ENCODE measurements at places on chromosomes 11 and 22.
A peak's percentile ranks its signal among the peaks of the same experiment; 100 is the strongest.

DNA sequence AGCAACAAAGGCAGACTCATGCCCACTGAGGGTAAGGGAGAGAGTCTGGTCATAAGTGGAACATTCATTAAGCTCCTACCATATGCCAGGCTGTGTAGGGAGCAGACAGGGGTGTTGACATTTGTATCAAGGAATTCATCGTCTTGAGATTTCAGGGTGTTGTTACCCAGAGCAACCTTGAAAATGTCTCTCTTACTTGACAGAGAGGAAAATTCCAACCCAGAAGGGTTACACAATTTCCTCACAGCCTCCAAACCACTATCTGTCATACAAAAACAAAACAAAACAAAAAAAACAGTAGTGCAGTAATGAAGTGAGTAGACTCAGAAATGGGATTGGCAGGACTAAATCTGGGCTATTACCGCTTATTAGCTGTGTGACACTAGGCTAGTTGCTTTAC is 113.2 kb downstream of the MIAT start:
- peak; percentile 37 for DNase-seq

DNA sequence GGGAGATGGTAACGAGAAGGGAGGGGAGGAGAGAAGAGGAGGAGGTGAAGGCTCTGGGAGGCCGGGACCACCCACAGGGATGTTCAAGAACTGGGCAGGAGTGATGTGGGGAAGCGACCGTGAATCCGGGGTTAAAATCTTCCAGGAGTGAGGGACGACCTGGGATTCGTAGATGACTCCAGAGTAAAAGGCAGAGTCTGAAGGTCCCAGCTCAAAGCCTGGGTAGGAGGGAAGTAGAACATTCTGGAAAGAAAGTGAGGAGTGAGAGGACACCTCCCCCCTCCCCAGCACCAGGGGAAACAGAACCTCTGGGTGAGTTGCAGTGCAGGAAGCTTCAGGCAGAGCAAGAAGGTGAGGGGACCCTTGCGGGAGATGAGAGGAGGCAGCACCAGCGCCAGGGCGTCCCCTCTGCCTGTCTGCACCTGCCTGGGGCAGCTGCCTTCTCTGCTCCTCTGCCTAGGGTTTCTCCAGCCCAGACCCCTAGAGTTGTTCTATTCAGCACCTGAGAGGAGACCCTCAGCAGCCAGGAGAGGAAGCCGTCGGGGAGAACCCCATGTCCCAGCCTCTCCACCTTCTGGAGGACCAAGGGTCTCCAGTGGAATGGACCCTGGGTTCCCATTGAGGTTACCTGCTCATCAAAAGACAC is 49.7 kb downstream of the LINC01488 start:
- no peak for DNase-seq

GRCh38 chr11:86746514-86746913 is 53.8 kb upstream of the PRSS23 start:
- DNase-seq, result peak; percentile 57

DNA sequence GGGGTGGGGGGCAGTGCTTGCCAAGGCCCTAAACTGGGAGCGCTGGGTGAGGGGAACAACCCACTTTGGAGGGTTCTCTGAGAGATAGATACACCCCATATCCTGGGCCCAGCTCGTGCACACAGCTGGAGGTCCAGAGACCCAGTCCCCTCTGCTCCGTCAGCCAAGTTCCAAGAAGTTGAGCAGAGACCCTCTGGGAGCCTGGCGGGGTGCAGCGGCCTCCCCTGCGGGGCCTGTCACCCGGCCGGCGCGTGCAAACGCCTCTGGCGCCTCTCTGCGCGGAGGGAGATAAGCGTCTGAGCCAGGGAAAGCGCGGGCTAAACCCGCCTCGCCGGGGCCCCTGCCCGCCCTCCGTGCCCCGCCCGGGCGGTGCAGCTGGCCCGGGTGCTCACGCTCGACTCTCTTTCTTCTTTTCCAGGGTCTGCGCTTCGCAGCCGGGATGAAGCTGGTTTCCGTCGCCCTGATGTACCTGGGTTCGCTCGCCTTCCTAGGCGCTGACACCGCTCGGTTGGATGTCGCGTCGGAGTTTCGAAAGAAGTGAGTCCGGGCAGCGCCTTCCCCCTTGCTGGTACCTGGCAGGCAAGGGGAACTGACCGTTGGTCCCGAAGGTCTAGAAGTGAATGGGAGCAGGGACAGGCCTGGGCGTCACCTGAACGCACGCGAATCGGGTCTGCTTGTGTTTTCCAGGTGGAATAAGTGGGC is 540 bp downstream of the ADM start:
- DNase-seq, result peak; percentile 27

- no peak for DNase-seq
Measured at GRCh38 chr11:87970762-87971161, 204.5 kb downstream of the RAB38 start.

GRCh38 chr22:40189997-40190396 is 12.3 kb downstream of the TNRC6B start:
- DNase-seq, result no peak

- DNase-seq, result peak; percentile 59
Measured at GRCh38 chr11:133163463-133164419, 368.6 kb downstream of the OPCML start.

DNA sequence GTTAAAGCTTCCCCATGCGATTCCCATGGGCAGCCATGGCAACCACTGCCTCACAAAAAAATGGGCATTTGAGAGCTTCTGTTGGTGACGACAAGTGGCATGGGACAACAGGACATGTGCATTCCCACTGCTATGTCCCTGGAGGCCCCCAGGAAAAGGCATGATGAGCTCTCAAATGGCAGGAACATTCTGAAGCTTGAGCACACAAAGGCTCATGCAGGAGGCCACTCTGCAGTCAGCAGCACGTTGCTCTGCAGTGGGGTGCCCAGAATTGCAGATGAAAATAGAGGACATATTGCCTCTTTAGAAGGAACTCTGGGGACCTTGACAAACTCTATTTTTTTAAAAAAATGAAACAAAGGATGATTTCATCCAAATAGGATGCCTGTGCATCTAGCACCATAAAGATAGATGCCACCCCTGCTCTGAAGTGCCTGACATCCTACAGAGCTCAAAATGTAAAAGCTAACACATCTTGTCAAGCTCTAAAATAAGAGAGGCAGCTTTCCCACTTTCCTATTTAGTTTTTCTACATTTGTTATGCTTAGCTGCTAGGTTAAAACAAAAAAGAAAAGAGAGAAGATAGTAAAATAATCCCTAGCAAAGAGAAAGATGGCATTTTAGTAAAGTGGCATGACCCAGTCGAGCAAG is 277.6 kb upstream of the ZC3H12C start:
- DNase-seq, result no peak

DNA sequence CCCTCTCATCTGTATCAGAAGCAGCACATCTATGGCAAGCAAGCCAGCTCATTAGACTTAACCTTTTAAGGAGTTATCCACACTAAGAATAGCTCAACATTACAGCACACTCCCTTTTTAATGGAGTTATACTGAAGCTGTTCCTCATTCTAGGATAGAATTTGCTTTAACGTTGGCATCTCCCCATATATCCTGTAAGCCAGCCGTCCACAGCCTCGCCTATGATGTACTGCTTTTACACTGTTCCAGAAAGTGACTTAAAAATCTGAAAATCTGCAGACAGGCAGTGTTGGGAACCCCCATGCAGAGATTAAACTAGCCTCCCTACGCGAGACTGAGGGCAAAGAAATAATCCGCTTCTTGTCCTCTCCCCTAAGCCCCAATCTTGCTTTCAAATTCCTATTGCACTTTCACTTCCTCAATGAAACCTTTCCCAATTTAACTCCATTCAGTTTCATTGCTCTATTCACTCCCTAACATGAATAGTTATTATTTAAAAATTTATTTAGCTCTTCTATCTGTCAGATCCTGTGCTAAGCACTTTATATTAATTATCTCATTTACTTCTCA is 225.0 kb downstream of the BLID start:
- DNase-seq, result no peak

- peak; percentile 76 for DNase-seq
Measured at GRCh38 chr11:33687733-33688479, 12.7 kb downstream of the C11orf91 start.

DNA sequence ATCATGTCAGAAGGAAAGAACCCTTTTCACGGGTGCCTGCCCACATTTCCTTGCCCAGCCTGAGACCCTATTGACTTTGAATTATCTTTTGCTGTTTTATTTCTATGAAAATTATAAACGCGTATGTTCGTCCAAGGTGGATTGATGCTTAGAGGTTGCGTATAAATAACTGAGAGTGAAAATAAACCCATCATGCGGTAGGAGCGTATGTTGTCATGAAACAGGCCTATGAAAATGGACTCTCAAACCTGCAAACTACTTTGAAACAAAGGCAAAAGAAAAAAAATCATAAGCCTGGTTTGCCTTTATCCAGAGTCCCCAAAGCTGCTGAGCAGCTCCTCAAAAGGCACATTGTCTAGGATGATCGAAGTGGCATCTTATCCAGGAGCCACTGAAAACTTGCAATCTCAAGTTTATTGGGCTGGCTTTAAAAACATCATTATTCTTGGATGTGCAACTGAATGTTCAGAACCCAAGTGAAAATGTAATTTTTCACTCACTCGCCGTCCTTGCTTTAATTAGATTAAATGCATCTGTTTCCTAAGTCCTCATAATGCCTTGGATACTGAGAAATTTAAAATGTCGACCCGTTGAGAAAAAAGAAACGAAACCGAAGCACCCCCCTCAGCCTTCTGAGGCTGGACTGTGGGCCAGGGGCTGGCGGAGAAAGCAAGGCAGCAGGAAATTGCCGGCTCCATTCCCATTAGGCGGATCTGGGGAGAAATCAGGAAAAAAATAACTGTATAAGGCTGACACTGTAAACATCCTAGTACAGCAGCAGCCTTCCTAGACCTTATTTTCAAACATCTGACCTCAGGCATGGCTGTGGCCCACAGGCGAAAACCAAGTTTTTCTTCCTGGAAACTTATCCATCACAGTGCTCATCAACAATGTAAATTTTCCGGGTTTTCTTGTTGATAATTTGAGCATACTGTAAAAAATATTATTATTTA is 82.9 kb upstream of the PPARA start:
- DNase-seq, result no peak

GRCh38 chr11:41943656-41944055 is 484.2 kb upstream of the LRRC4C start:
- DNase-seq, result no peak

GRCh38 chr11:121393855-121394254 is 58.3 kb upstream of the SORL1 start:
- DNase-seq, result no peak

Data from fibroblast of upper back skin (primary cell).